ENCODE measurements at places on chromosomes 1 and 21.

DNA sequence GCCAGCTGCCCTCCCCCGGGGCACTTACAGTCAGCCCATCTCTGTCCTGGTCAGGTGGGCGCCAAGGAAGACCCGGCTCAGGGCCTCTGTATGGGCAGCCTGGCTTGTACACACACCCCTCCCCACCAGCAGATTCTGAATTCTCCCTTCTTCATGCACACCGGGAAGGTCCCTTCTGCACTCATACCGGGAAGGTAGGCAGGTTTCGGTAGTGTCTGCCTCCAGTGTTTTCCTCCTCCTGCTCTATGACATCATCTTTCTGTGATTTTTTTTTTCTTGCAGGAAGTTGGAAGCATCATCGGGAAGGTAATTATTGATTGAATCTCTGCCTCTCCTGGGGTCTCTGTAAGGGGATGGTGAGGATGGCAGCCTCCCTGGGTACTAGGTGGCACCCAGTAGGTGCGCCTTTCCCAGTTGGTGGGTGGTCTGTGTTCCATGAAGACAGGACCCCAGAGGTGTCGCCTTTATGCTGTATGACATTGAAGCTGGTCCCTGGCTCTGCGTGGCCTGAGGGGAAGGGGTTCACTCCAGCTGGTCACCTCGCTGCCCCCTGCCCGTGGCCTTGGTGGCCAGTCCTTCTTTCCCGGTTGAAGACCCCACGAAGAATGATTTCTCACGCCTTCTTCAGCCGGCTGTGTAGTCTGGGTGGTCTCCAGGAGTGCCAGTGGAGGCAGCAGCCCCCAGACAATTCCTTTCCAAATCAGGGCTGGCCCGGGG, 82.1 kb upstream of the COL6A1 start:
- no peak for ATAC-seq

DNA sequence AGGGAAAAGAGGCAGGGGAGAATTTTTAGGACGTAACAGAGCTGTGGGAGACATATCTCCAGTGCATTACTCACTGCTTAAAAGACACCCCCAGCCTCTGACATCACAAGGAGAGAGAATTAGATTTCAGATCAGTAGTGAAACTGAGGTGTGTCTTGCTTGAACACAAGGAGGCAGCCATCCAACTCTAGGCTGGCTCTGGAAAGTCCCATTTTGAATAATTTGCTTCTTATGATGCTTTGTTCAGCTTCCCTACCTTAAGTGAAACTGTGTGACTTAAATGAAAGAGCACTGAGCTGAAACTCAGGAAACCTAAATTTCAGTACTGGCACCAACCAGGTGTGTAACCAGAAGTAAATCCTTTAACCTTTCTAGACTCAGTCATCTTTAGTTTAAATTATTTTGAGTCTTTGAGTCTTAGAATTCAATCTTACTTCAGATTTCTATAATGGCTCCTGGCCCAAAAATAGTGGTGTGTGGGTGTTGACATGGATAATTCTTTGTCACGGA, 251.6 kb upstream of the SGIP1 start:
- ATAC-seq, result no peak

DNA sequence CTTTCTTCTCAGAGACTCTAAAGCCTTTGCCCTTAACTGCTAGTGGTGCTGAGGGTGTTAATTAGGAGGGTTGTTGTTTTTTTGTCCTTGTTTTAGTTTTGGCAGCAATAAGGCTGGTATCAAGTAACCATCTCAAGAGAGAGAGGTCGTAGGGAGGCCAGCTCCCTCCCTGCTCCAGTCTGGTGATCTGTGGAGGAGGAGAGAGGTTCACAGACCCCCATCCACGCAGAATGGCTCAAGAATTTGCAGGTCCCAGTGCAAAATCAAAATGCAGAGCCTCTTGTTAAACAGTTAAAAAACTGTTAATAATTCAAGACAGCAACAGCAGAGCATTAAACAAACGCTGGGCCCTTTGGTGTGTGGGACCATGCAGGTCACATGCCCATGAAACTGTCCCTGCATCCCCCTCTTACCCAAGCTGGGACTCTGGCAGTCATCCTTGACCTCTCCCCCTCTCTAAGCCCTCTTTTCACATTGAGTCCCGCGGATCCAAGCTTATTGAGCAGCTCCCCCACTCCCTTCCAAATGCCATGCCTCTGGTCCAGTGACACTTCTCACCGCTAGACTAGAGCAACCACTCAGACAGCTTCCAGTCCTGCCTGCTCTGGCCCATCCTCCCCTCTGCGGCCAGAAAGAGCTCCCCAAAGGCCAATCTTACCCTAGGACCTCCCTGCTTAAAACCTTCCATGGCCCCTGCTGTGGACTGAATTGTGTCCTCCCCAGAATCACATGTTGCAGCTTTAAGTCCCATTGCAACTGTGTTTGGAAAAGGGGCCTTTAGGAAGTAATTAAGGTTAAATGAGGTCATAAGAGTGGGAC, 47.7 kb upstream of the RPL11 start:
- ATAC-seq, result no peak

DNA sequence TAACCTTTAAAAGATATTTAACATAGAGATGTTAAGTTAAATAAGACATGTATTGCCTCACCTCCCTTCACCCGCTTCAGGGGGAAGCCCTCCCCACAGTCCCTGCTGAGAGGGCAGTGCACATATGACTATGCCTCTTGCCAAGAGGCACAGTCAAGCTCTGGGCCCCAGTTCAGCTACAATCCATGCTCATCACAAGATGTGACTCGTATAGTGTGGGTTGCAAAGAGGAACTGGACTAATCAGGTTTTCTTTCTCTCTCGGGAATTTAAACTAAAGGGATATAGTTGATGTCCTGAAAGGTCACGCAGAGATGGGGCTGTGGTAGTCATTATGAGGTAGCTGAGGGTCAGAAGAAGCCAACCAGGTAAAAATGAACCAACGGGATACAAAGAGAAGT, 35.6 kb downstream of the LYST start:
- no peak for ATAC-seq

GRCh38 chr1:220962031-220962751, 82.9 kb downstream of the HLX start:
- ATAC-seq, result peak; percentile 79

DNA sequence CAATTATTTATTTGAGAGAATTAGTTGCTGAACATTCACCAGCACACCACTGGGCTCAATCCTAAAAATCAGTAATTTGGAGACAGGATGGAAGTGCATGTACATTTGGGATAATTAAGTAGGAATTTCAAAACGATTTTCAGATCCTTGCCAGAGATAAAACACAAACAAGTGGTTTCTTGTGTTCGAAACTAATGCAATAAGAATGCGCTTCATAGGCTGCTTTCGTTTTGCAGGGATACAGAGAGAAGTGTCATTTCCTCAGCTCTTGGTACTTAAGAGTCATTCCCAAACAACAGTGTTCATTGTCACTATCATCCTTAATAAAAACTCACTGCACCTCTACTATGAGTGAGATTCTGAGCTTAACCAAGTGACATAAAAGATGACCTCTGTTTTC, 20.6 kb upstream of the USP24 start:
- ATAC-seq, result no peak

DNA sequence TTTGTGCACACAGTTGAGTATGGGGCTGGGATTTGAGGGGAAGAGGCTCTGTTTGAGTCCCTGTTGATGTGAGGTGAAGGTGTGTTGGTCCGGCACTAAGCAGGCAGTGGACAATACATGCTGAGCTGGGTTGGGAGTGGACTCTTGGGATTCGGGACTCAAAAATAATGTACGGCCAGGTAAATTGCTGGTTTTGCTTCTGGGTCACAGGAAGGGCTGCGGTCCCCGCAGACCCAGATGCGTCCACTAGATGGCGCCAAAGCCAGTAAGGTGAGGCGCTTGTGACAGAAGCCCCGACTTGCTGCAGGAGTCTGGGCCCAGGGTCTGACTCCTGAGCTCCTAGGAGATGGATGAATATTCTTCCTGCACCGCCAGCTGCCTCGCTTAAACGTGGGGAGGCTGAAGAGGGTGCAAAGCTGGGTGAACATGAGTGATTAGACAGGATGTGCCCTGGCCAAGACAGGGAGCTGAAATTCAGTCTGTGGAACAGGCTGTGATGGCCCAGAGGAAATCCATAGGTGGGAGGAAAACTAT, 61.4 kb downstream of the ACBD3 start:
- ATAC-seq, result peak; percentile 31

DNA sequence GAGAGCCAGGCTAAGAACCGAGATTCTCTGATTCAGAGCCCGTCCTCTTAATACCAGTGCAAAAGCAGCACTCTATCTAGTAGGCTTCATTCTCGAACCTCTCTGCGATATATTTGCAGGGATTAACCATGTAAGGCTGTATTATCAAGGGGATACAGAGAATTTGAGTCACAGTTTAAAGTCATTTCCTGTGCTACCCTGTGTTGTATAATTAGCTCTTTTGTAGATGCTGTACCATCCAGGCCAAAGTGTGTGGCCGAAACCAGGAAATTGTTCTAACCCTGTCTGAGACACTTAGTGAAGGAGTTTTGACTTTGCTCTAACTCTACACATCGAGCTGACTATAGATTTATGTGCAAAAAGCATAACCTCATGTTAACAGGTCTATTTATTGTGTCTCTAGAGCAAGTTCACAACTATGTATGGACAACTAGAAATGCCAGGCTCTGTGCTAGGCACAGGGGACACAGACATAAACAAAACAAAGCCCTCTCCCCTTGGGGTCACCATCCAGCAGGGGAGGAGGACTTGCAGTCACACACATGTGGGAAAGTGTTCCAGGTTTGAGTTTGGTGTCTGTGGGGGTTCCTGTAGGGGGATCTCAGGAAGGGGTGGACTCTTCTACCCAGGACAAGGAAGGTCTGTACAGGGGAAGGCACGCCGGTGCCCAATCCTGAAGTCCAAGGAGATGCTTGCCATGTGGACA, 182.2 kb downstream of the DHRS3 start:
- no peak for ATAC-seq

DNA sequence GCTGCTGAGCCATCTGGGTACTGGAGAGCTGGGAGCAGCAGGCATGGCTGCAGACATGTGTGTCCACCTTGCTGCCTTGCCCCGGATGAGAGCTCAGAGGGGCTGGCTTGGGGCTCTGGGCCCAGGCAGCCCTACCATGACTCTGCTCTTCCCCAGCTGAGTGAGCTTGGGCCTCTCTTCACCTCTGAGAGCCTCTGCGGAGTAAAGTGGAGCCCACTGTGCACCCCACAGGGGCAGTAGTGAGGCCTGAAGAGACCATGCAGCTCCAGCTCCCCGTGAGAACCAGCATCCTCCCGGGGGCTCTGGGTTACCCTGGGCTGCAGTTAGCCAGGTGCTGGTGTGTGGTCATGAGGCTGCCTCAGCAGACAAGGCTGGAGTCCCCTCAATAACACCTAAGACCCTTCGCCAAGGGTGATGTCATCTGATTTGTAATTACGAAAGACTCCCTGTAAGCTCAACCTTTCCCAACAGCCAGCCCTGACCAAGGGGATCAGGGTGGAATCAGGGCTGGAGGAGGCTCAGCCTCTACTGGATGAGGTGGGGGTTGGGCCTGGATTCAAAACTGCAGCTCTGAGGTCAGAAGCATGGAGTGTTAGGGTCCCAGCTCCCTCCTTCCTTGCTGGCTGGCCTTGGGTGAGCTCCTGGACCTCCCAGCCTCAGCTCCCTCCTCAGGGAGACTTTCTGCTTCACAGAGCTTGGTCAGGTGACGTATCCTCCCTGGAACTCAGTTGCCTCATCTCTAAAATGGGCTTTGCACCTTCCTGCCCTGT, 308.0 kb downstream of the MATN1 start:
- ATAC-seq, result no peak

DNA sequence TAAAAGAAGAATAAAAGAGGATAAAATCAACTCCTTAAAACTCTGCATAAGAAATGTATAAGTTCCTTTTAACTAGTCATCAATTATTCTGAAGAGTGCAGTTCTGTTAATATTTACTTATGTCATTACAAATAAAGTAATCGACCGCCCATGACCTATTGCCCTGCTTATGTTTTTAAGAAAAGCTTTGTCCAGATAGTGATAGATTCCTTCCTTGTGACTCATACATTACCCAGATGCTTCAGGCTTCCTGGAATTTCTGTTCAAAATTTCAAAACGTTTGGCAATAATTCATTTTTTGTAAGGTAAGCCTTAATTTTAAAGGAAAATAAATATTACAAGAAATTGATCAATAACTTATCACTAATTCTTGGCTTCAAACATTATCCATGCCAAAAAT, 918.2 kb upstream of the ADGRL2 start:
- ATAC-seq, result no peak

GRCh38 chr1:54967372-54967771, 13.1 kb upstream of the TMEM61 start:
- no peak for ATAC-seq

GRCh38 chr1:248755517-248755916, at the start of gene LYPD8:
TSS of gene LYPD8 (minus strand) at chr1:248755759. CDS start at chr1:248751081, 4,678 bp downstream.
- ATAC-seq, result no peak

- no peak for ATAC-seq
Measured at GRCh38 chr1:23446661-23447310, 22.2 kb upstream of the TCEA3 start.

GRCh38 chr1:42392967-42393848, 12.6 kb downstream of the RIMKLA start:
- no peak for ATAC-seq

DNA sequence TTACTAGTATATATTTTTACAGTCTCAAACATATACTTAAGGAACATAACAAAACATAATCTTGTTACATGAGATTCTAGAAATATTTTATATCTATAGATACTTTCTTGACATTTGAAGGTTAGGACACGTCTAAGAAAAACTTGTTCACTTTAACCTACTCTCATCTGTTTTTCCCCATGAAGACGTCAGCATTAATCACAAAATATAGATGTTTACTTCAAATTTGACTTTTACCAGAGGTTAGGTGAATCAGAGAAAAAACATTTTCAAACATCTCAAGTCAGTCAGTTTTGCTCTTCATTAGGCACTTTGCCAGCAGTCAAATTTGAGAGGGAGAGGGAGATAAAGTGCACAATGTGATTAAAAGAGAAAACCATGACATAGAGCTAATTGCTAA, 47.7 kb downstream of the BRINP3 start:
- no peak for ATAC-seq

GRCh38 chr1:197859024-197859423, 43.4 kb upstream of the C1orf53 start:
- no peak for ATAC-seq

DNA sequence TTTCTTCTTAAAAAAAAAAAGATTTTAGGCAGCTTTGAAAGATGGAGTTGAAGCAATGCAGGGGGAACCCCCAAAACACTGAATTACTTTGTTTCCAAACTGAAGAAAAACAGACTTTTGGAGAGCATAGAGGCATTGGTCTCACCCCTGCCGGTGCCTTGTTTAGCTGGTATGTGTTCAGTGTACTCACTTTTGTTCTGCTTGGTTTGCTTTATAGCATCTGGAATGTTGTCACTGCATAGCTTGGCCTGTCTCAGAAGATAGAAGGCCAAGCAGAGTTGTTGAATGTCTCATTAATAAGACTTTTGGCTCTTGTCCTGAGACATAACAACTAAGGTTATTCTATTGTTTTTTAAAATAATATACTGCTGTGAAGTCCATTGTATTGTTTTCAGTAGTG, 6.9 kb downstream of the THRAP3 start:
- no peak for ATAC-seq

- ATAC-seq, result peak; percentile 80
Measured at GRCh38 chr1:113042285-113043143, 30.5 kb upstream of the LRIG2 start.

DNA sequence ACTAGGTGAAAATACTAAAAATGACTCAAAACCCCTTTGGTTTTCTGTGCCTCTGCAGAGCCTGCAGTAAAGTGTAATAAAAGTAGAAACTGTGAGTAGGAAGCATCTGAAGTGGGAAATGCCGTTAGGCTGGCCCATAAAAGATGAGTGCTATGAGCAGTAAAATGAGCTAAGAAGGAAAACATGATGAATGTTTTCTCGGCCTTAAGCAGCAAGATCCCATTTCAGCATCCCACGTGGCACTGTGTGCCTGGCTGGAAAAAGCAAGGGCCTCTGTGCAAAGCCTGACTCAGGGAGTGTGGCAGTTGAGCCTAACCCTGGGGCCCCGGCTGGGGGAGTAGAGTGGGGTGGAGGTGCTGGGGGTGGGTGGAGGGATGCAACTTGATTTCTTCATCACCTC, 109.5 kb downstream of the TBX15 start:
- ATAC-seq, result no peak

All from gastroesophageal sphincter (tissue), 4 donors.